ENCODE measurements at places on chromosomes 2 and 18.

GRCh38 chr2:234479465-234479864 is 17.4 kb downstream of the ARL4C start:
- no peak for DNase-seq

GRCh38 chr2:173990245-173990644 is 25.1 kb upstream of the SP3 start:
- DNase-seq = no peak

DNA sequence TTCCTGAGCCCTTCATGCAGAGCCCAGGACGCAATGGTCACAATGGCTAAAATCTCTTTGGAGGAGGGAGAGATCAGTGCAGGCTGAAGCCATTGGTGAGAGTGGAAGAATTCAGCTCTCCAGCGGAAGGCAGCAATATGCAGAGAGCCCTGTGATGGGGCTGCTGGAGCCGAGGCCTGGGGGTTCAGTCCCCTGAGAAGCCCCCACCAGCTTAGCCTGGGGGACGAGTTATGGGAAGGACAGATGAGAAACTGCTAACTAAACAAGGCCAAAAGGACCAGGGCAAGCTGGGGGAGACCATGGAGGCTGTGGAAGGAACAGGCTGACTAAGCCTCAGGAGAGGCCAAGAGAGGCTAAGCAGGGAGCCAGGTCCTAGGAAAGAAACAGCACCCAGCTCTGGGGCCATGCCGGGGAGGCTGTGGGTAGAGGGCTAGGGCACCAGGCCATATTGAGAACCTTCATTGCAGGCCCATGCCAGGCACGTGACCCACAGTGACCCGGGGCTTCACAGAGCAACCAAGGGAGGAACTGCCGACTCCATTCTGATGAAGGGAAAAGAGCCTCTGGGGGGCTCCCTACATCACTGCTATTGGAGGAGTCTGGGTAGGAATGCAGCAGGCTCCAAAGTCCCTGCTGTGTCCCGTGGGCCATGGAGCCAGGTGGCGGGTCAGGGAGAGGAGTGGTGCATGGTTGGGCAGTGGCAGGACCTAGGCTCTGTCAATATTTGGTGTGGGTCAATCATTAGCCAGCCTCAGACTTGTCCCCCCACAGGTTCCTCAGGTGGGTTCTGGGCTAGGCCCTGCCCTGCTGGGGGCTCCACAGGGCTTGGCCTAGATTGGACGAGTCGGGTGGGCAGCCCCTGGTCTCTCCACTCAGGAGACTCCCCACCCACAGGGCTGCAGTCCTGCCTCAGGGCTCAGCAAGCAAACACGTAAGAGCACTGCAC is 19.8 kb downstream of the PROC start:
- DNase-seq = no peak

DNA sequence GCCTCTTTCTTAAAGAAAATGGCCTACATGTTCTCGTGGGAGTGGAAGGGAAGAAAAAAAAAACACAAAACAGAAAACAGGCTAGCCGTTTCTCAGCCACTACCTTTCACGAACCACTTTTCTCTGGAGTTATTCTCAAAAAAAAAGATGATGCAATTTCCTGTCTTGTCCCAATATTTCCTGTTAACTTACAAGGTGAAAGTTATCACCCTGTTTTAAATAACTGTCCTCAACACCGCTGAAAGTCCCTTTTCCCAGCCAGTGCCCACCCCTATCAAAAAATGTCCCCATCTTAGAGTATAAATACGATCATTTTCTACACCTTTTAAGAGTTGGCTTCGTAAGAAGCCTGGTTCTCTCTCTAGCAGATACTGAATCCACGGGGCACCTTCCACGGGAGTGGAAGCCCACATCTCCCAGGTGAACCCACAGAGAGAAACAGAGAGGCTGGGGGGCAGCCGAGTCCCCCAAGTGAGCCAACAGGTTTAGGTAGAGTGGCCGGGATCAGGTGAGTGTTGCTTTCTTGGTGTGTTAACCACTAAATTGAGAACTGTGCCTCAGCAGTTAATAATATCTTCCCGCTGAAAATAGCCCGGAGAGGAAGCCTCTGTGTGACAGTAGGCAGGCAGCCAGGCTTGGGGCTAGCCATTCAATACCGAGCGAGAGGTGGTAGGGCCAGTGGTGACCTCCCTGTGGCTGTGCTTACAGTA is 15.9 kb downstream of the SMAD7 start:
- DNase-seq = no peak

DNA sequence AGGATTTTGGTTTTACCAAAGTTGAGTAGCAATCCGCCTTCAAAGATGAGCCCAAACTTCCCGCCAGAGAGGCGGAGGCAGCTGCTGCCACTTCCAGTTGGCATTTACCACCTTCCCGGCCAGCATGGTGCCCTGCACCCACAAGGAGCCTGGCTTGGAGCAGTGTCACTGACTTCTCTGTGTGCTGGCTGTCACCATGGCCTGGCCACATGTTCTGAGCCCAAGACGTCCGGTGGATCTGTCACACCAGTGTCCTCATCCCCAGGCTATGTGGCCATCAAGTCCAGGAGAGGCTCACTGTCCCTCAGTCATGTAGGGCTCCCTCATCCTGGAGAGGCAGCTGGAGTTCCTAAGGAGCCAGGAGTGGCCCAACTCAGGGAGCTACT is 100.6 kb downstream of the ACKR3 start:
- DNase-seq = no peak

- no peak for DNase-seq
These were observed 194.9 kb upstream of the CHAC2 start for GRCh38 chr2:53572696-53573095.

- no peak for DNase-seq
These were observed 17.3 kb upstream of the CNDP2 start for GRCh38 chr18:74478880-74479279.

- DNase-seq = no peak
These were observed 95.1 kb downstream of the EHBP1 start for GRCh38 chr2:62800618-62801017.

- no peak for DNase-seq
These were observed 1393.8 kb downstream of the LRP1B start for GRCh38 chr2:140737006-140737405.

GRCh38 chr2:135999899-136000298 is 14.5 kb upstream of the DARS1 start:
- no peak for DNase-seq

DNA sequence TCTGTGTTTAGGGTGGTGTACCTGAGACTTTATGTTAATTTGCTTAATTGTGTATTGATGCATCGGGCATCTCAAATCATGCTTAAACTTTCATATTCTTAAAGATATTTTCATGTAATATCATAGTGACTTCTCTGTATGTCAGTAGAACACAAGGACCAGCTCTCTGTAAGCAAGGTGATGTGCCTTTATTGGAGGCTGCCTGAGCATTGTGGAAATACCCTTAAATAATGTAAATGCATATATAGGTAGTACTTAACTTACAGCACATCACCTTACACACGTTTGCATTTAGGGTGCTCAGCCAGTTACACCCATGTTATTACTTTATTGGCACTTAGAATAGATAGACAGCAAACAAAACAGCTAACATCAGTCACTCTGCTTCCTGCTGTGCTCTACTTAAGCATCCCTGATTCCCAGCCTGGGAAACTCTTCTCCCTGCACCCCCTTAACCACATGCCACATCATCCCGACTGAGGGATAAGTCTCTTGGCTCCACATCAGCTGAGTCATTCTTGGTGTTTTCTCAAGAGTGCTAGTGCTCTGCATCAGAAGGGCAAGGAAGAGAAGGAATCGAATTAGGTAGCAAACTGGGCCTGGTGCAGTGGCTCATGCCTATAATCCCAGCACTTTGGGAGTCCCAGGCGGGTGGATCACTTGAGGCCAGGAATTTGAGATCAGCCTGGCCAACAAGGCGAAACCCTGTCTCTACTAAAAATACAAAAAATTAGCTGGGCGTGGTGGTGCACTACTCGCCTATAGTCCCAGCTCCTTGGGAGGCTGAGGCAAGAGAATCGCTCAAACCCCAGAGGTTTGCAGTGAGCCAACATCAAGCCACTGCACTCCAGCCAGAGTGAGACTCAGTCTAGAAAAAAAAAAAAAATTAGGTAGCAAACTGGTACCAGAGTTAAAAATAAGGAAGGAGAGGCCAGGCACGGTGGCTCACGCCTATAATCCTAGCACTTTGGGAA is 108.7 kb downstream of the MAP3K20 start:
- DNase-seq = no peak

DNA sequence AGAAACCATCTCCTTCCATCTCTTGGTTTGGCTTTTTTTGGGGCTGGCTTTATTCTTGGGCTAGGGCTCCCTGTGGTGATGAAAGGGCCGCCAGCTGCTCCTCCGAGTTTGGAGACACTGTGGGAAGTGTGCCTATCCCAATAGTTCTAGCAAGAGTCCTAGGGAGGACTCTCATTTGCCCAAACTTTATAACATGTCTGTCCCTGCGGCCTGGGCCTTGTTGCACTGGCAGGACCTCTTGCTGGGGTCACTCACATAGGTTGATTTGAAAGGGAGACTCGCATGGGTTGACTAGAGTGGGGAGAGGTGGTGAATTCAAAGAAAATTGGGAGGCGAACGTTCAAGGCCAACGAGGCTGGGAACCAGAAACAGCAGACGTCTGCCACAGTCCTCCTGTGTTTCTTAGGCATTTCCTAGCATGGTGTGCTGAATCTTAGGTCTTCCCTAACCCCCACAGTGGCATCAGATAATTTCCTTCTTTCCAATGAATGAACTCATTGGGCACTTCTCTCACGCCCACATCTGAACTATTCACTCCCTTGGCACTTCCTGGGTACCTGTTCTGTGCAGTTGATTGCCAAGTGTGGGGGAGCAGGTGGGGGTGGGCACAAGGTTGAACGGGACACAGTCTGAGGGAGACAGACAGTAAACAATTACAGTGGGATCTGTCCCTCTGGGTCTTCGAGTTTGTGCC is 26.8 kb downstream of the NIFK start:
- DNase-seq = no peak

DNA sequence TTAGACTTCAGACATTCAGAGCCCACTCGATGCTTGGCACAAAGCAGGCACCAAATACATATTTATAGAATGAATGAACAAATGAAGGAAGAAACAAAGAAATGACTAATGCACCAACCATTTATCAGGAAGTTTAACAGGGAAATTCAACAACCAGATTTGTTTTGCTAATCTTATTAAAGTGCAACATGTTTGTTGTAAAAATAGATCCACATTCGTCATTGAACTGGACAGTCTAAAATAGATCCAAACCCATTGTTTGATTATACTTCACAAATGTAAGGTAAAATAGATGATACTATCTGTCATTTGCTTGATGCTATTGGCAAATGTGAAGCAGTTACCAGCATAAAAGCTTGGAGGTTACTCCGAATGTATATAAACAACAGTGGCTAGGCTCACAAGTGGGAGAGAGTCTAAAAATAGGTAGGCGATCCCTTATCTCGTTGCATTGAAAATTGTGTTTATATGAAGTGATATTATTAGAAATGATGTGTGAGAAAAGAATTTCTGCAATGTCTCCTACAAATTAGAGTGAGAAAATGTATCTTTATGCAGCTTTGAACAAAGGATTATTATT is 246.2 kb downstream of the NEDD4L start:
- DNase-seq = no peak

GRCh38 chr18:54358495-54359040 is 862 bp downstream of the C18orf54 start:
- DNase-seq = no peak

GRCh38 chr2:45813003-45813941 is 161.8 kb downstream of the PRKCE start:
- no peak for DNase-seq

- no peak for DNase-seq
These were observed 100.5 kb upstream of the ITPRID2 start for GRCh38 chr2:181790716-181791649.

DNA sequence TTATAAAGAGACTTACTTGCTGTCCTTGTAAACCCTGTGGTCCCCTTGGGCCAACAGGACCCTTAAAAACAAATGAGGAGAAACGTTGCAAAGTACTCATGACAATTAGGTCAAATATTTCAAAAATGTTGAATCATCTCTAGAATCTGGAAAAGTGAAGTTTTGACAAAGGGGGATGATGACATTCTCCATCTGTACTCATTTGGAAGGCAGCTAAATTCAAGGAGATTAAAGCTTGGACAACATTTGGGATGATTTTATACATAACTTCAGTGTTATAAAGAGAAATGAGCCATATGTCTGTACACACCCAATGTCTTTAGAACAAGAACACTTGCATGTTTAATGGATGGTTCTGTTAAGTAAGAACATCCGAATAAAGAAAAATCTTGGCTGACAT is 92.9 kb downstream of the COL5A2 start:
- DNase-seq = no peak

GRCh38 chr2:181250691-181251090 is 206.5 kb upstream of the ITGA4 start:
- no peak for DNase-seq

DNA sequence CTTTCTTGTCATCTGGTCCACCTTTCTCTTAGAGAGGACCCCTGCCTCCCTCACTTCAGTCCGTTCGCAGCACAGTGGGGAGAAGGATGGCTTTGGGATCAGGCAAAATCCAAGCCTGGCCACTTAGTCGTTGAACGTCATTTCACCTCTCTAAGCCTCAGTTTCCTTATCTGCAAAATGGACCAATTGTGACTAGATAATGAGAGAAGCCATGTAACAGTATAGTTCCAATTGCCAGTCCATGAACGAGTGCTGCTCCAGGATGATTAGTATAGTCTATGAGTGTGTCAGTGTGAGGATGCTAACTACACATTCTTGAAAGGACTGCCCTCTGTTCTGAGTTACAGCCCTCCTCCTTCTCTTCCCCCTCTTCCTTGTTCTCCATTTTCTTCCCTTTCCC is 1.1 kb downstream of the INHA start:
- DNase-seq = no peak

DNA sequence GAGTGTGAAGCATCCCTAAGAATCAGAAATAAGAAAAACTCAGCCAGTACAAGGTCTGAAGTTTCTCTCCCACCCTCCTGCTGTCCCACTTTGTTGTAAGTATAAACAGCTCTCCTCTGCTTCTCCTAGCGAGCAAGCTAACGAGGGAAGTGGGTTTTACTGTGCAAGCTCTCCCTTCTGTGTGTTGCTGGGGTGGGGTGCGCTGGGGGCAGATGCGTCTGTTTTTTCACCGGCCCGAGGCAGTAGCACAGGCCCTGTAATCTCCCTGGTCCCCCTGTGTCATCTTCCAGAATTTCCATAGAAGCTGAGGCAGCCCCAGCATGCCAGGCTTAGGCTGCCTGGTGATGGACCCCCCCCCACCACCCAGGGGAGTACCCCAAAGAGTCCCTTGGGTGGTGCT is 9.4 kb upstream of the CXCR4 start:
- DNase-seq = no peak

GRCh38 chr2:17538022-17538843 is 2.3 kb upstream of the VSNL1 start:
- no peak for DNase-seq

- no peak for DNase-seq
These were observed 113.6 kb upstream of the COL5A2 start for GRCh38 chr2:189293164-189293563.

- DNase-seq = no peak
These were observed 96.0 kb downstream of the INHBB start for GRCh38 chr2:120441744-120442471.
